SK-N-DZ (cell line): ENCODE measurements at places on chromosomes 3 and 15.

GRCh38 chr15:53974813-53975212 is 3.4 kb upstream of the UNC13C start:
- no peak for DNase-seq

GRCh38 chr3:66335671-66336070 is 114.9 kb downstream of the SLC25A26 start:
- no peak for DNase-seq

DNA sequence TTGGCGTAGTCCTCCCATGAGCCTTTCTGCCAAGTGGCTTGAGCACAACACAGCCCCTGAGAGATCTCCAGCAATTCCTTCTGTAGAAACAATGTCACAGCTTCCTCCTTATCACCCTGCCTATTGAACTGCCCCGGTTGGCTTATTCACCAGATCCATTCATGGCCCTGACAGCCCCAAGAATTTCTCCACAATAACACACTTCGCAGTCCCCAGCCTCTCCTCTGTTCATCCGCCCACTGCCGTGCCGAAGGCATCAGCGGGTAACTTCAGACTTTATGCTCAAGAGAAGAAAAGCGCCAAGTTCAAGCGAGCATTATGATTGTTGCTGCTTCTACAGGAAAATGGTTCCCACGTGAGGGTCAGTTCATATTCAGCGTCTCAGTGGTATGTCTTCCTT is 403.9 kb downstream of the VPS13C start:
- no peak for DNase-seq

GRCh38 chr3:56802378-56802745 is 613 bp upstream of the ARHGEF3 start:
- no peak for DNase-seq

DNA sequence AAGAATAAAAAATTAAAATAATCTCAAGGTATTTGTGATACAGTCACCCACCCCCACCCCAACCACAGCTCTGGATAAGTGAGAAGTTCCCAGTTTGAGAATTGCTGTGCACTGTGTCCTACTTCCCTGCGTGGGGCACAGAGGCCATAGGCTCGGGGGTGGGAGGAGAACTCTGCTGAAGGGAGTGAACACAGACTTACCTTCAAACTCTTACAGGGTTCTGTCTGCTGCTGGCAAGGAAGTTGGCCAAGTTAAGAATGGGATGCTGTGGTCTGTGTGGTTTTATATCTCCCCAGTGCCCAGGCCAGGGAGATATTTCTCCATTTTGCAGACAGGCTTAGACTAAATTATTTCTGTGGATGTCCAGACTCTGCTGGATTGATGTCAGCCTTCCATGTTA is 37.6 kb downstream of the SPTSSB start:
- no peak for DNase-seq

- DNase-seq = no peak
Measured at GRCh38 chr15:26087395-26087794, 224.3 kb upstream of the ATP10A start.

- DNase-seq = no peak
Measured at GRCh38 chr3:181753391-181753790, 41.7 kb downstream of the SOX2 start.

- no peak for DNase-seq
Measured at GRCh38 chr3:168117059-168117458, 21.3 kb upstream of the GOLIM4 start.
